ENCODE measurements at places on chromosomes 6 and 20.

- no peak for DNase-seq
Observed at GRCh38 chr6:26347699-26348098, 17.3 kb upstream of the BTN3A2 start.

GRCh38 chr6:52990342-52990741, 4.7 kb downstream of the GSTA4 start:
- DNase-seq = no peak

- no peak for DNase-seq
Observed at GRCh38 chr6:168216117-168216516, 103.5 kb downstream of the DACT2 start.

GRCh38 chr6:106549521-106549920, 79.8 kb downstream of the RTN4IP1 start:
- DNase-seq = no peak

GRCh38 chr20:19620446-19620845, 137.6 kb upstream of the RIN2 start:
- DNase-seq = no peak

DNA sequence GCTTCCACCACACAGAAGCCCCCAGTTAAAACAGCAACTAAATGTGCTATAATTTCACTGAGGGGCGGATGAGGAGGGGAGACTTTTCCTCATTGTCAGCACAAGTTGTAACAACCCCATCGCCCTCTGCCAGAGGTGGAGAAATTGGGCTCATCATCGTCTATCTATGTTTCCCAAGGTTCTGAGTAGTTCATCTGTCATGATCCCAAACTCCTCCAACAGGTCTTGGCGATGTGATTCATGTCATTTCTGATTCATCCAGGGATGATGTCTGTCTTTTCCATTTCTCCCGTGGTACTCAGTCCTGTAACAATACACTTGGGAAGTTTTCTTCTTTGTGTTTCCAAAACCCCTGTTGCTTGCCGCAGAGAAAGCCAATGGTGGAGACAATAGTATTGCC, 51.0 kb downstream of the TFAP2A start:
- no peak for DNase-seq

GRCh38 chr6:129280749-129281148, 397.8 kb downstream of the LAMA2 start:
- peak; percentile 5 for DNase-seq

- no peak for DNase-seq
Observed at GRCh38 chr6:38974389-38975151, 74.0 kb upstream of the GLP1R start.

DNA sequence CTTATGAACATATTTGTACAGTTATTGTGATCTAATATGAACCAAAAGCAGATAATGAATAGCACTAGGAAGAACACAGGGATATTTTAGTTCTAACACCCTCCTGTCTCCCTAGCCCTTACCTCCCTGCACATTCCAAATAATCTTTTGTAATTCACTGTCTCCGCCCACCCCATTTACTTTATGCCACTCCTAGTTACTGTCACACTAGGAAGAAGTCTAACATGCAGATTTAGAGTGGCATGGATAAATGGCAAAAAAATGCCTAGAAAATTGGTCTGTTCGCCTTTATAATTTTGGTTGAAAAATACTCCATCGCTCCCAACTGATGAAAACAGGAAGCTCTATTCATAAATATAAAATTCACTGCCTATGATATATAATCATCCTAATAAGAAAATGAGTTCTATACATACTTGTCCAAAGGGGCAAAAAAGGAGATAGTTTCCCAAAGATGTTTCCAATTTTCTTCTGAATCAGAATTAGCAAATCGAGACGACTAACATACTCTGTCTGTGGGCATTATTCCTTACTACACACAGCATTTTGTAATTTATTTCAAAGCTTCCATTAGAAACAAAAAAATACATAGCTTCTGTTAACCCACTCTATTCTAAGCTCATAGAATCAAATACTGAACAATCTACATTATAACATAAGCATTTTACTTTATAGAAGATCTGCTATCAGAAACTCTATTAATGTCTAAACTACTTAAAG, 1.3 kb upstream of the RUNX2 start:
- DNase-seq = no peak

- DNase-seq = no peak
Observed at GRCh38 chr6:1424306-1424927, 35.0 kb downstream of the FOXF2 start.
